AG10803 (cell line): ENCODE measurements at places on chromosomes 5 and 9.

GRCh38 chr5:158224253-158224652 lies 365.3 kb upstream of the CLINT1 start:
- no peak for DNase-seq

DNA sequence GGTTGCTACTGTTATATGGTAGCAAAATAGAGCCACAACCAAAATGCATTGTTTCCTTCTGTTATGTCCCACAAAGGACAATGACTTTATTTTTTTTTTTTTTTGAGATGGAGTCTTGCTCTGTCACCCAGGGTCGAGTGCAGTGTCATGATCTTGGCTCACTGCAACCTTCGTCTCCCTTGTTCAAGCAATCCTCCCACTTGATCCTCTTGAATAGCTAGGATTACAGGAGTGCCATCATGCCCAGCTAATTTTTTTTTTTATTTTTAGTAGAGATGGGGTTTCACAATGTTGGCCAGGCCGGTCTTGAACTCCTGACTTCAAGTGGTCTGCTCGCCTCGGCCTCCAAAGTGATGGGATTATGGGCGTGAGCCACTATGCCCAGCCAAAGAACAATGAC lies 527.7 kb upstream of the SGCD start:
- DNase-seq, result no peak

GRCh38 chr5:69105996-69106906 lies 12.4 kb downstream of the SLC30A5 start:
- DNase-seq, result no peak

DNA sequence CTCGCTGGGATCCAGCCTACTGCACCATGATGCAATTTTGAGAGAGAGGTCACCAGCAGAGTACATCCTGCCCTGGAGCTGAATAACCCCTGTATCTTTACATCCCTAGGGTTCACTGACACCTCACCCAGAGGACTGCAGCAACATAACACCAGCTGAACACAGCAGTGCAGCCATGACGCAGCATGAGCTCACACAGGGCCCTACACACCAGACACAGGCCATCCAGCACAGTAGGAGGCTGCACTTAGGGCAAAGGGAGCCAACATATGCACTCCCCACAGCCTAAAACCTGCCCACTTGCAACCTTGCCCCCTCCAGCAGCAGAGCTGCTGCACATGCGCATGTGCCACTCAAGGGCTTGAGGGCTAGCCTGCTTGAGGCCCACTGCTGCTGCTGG lies 157.3 kb upstream of the SMARCA2 start:
- no peak for DNase-seq
